ENCODE measurements at places on chromosomes 7 and 10. TPM values are rescaled to one million over a fixed set of nuclear protein-coding genes. Genes with fewer than 3 reads are reported as not detected.

Gene GIMAP6
- 2.8 TPM for total RNA-seq

Gene TEX36
- not detected for total RNA-seq

Gene VWC2
- total RNA-seq: 4.4 TPM

Gene RP9
- 10.0 TPM for total RNA-seq

Gene FAS
- 1.9 TPM for total RNA-seq

Gene GNAT3
- total RNA-seq: not detected

Measured in parietal lobe (tissue), 2 donors.